Thoracic aorta endothelial cell (primary cell): ENCODE measurements at places on chromosomes 7 and 10. TPM values are rescaled to one million over a fixed set of nuclear protein-coding genes. Genes with fewer than 3 reads are reported as not detected.

NPY gene
- total RNA-seq, result not detected in 2 replicates

FAM131B gene
- 0.93 TPM in 2 replicates for total RNA-seq

MTERF1 gene
- 16.5 and 19.5 TPM in 2 replicates for total RNA-seq

PITX3 gene
- total RNA-seq, result not detected in 2 replicates

C7orf33 gene
- total RNA-seq, result not detected in 2 replicates

WIPF3 gene
- not detected in 2 replicates for total RNA-seq

GPC2 gene
- total RNA-seq, result 3.9 and 4.1 TPM in 2 replicates

PNLIPRP1 gene
- not detected in 2 replicates for total RNA-seq

HSPA12A gene
- 0.27 and 0.50 TPM in 2 replicates for total RNA-seq

LIPJ gene
- 0.07 TPM in 1 of 2 replicates, not detected in the other for total RNA-seq

CTNNA3 gene
- not detected in 2 replicates for total RNA-seq

VGF gene
- total RNA-seq, result 0.07 TPM in 1 of 2 replicates, not detected in the other

OGDHL gene
- 0.22 and 0.27 TPM in 2 replicates for total RNA-seq
